ENCODE measurements at places on chromosomes 3 and 15.

GRCh38 chr15:95834028-95834804 lies 496.3 kb upstream of the NR2F2 start:
- no peak for DNase-seq

DNA sequence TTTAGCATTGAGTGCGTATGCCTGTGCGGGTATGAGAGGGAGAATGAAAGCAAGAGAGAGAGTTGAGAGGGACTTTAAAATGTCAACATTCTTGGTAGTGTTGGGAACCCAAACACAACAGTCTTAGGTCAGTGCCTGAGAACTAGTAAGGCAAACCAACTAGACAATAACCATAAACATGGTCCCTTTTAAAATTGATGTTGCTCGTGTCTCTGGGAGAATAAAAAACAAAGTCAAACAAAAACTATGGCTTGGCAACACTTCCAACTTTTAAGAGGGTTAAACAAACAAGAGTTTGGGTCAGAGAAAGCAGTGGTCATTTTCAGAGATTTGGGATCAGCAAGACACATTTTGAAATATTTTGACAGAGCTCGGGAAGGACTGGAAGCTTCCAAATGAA lies 146.7 kb upstream of the THBS1 start:
- no peak for DNase-seq

GRCh38 chr3:84836961-84837360 lies 121.8 kb upstream of the CADM2 start:
- no peak for DNase-seq

- DNase-seq: no peak
Measured at GRCh38 chr15:73607405-73607804, 25.8 kb downstream of the NPTN start.

DNA sequence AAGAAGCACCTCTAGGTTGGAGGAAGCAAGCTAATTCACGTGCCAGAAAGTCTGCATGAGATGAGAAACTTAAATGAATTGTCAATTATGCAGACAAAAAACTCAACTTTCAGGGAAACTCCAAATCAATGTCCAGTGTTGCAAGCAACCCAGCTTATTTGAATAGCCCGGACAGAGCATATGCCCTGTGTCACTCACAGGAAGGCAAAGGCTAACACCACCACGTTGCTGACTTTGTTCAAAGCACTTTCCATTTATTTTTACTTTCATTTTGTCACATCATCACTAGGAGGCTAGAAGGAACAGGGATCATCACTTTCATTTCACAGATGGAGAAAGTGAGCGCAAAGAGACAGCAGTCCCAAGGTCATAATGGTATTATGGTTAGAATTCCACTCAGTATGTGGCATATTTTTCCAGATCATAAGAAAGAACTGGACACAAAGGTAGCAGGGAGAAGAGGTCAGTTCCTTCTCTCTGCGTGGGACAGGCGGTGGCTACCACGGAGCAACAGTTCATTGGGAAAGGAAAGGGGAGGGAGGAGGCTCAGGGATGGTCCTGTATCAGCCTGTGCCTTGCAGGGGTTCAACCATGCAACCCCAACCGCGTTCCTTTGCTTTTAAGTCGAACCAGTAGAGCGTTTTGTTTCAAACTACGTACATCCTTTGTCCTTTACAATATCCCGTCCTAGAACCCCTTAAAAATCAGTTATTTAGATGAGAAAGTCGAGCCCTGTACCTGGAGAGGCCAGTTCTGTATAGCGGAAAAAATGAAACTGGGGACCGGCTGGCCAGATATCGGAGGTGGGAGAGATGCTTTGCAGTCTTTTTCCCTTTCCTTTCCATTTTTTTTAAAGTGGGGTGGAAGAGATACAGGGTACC lies 1.1 kb downstream of the HEG1 start:
- no peak for DNase-seq

DNA sequence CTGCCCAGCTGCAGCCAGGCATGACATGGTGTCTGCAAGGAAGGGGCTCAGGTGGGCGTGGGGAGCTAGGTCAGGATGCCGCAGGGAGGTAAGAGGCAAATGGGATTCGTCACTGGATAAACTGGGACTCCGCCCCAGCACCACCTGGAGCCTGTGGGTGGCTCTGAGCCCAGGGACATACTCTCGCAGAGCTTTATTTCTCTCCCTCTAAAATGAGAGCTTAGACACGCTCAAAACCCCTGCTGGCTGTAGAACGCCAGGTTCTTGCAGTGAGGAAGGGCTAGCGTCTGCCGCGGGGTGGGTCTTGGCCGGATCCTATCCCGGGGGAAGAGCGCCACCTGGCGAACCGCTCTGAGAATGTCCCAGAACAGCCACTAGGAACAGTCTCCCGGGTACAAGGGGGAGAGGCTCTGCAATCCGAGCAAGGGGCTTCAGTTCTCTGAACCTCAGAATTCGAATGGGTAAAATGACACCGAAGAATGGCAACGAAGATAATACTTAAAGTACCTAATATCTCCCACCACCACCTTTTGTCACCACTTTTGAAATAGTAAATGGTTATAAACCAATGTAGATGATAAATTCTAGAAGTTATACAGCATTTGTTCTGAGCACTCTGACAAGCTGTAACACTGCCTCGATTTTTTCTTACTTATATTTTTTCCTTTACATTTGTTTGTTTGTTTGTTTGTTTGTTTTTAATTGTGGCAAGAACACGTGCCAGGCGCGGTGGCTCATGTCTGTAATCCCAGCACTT lies 53.2 kb upstream of the SRGAP3 start:
- DNase-seq: peak; percentile 61

GRCh38 chr3:155354658-155355057 lies 61.2 kb upstream of the STRIT1 start:
- DNase-seq: no peak

- DNase-seq: no peak
Measured at GRCh38 chr3:181694805-181695660, 16.7 kb upstream of the SOX2 start.

- DNase-seq: no peak
Measured at GRCh38 chr15:51737522-51738305, at the start of gene LYSMD2. TSS of gene LYSMD2 (minus strand) at chr15:51737655. CDS start at chr15:51737622, 33 bp downstream.

DNA sequence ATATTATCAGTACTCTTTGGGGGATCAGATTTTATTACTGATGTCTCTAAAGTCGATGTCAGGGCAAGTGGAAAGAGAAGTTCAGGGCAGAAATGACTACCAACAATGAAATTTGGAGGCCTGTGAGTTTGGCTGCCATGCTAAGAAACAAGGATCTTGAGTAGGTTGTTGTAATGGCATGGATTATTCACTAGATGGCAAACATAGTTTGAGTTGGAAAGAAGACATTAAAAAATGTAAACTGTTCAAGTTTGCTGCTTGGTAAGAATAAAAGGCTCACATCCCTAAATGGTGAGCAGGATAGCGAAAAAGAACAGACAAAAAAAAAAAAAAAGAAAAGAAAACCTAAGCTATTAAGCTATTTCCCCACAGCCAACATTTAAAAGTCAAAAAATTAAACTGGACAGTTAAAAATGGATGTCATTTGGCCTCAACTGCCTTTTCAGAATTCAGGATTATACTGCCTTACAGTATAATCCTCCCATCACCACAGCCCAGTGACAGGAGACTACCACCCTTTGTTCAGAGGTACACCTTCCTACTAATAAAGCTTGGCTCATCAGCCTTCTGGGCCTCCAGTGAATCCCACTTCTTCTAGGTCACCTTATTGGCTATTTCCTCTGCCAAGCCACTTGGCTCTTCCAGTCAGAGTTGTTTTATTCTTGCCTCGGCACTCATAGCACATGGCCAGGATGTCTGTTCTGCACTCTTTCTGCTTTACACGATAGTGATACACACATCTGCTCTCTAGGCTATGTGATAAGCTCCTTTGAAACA lies 163.7 kb downstream of the PLD1 start:
- no peak for DNase-seq

DNA sequence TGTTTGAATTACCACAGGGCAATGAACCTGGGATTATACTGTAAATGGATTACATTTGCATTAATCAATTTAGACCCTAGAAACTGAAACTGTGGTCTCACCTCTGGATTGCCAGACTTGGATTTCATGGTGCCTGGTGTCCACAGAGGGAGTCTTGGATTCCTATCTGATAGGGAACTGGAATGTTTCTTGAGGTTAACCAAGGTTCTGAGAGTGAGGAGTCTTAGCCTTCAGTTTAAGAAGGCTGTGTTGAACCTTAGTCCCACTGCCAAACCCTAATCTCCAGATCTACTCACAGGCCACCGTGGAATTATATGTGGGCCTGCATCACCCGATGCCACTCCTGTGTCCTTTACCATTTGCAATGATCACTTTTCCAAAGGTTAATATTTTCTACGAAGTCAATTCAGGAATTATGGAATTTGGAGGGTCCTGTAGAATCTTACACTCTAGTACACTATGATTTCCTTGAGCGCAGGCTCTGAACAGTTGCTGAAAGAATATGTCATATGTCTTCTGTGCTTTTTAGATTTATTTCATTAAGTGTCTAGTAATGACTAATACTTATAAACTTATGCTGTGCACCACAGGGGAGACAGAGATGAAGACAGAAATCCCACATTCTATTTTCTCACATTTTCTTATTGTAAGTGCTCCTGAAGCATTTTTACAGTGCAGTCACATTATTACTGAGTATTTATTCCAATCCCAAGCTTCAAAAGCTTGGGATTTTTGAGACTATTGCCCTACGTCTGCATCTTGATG lies 87.9 kb downstream of the EFL1 start:
- DNase-seq: no peak
